Activated CD8-positive, alpha-beta T cell treated with anti-CD3 and anti-CD28 coated beads for 36 hours (primary cell): ENCODE measurements at places on chromosomes 12 and 14. TPM values are rescaled to one million over a fixed set of nuclear protein-coding genes. Genes with fewer than 3 reads are reported as not detected.
A peak's percentile ranks its signal among the peaks of the same experiment; 100 is the strongest.

The LRRC10 gene
- not detected for total RNA-seq

DNA sequence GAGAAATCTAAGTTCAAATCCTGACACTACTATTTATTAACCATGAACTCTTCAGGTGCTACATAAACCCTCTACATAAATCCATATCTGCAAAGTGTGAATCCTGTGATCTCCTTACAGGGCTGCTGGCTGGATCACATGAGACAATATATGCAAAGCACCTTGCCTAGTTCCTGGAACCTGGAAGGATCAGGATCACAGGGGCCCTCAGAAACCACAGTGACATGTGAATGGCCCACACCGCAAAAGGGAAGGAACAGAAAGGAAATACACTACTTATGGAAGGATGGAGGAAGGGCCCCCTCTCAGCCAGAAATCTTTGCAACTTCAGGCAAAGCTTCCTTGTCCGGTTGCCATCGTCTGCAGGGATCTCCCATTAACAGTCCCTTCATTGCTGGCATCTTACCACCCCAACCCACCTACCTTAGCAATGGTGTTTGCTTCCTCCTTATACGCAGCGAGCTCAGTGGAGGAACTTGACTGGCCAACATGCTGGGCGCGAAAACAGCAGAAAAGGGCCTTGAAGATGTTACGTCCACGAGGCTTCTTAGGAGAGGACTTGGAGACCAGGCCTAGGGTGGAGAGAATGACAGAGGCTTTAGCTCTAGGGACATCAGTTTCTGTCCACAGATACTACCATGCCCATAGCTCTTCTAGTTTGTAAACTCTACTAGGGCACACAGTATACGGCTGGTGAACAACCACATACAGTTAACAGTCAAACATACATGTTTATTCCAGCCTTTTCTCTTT lies 10.7 kb upstream of the AVIL start:
- DNase-seq = no peak

- no peak for DNase-seq
These were observed 254.7 kb upstream of the TBX3 start for GRCh38 chr12:114938487-114939210.

GRCh38 chr14:104658325-104658712 lies 31.1 kb upstream of the INF2 start:
- no peak for DNase-seq

- no peak for DNase-seq
These were observed 868.8 kb upstream of the TMEM132C start for GRCh38 chr12:127398016-127398710.

- peak; percentile 62 for DNase-seq
These were observed 29.7 kb upstream of the NR2C1 start for GRCh38 chr12:95102916-95103671.

The OVCH1 gene
- total RNA-seq = not detected

GRCh38 chr14:54177019-54177418 lies 219.8 kb upstream of the CDKN3 start:
- no peak for DNase-seq

DNA sequence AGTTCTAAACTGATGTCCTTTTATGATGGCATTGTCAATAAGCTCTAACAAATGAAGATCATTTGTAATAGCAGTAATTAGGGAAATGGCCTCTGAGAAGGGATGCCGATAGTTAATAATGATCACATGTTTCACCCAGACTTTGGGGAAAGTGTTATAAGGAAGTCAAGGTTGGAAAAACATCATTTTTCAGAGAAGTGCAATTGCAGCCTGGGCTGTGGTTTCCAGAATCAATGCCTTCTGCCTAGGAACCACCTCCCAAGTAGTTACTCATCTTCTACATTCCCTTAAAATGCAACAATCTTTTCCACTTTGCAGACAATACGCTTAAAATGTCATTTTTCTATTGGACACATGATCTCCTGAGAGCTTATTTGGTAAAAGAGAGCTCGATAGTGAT lies 879 bp downstream of the EDDM3A start:
- DNase-seq = no peak

DNA sequence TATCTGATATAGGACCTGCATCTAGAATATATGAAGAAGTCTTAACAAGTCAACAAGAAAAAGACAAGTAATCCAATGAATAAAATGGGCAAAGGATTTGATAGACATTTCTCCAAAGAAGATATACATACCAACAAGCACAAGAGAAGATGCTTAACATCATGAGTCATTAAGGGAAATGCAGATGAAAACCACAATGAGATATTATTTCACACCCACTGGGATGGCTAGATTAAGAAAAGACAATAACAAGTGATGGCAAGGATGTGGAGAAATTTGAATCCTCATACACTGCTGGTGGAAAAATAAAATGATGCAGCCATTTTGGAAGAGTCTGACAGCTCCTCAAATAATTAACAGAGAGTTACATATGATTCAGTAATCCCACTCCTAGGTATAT lies 502.6 kb downstream of the FUT8 start:
- DNase-seq = no peak

DNA sequence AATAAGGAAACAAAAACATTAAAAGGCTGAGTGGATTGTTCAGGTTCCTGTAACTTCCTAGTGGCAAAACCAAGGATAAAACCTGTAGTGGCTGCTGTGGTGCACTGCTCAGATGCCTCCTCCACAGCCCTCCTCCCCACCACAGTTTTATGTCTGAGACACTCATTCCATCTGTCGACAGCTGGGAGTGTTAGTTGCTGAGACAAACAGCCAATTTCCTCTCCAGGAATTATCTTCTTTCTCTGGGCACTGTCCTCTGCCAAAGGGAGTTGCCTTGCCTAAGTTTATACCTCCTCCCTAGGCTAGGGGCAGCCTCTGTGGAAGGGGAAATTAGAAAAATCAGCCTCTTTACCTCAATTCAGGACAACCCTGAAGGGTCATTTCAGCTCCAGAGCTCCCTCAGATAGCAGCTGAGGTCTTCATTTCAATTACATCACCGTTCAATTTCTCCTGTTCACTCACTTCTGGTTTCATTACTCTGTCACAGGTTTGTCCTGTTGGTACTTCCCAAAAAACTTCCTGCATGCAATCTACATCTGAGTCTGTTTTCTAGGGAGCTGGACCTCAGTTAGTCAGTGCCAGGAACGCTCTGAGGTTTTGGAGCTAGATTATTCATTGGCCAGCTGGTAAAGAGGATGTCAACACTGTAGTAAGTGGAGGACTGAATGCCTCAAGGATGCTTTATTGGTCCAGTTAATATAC lies 74.9 kb upstream of the ATP2B1 start:
- no peak for DNase-seq

The HOXC4 gene
- total RNA-seq = 1.2 TPM

The GUCY2C gene
- not detected for total RNA-seq

- DNase-seq = no peak
These were observed 51.4 kb downstream of the MRPL42 start for GRCh38 chr12:93518725-93519124.

- no peak for DNase-seq
These were observed 163.0 kb downstream of the ATP23 start for GRCh38 chr12:58104351-58104755.

DNA sequence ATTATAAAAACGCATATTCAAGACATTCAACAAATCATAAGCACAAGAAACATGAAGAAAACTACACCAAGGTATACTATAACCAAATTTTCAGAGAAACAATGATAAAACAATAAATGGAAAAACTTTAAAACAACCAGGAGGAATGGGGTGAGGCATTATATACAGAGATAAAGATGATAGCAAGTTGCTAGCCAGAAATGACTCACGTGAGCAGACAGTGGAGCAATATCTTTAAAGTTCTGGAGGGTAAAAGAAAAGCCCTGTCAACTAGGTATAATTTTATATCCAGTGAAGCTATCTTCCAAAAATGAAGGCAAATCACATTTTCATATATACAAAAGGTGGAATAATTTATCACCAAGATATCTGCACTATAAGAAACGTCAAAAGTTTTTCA lies 97.8 kb upstream of the PCED1B start:
- DNase-seq = no peak

- no peak for DNase-seq
These were observed 25.2 kb downstream of the NGB start for GRCh38 chr14:77245820-77246219.

- DNase-seq = no peak
These were observed 101.8 kb downstream of the LMO3 start for GRCh38 chr12:16504200-16504599.

The RASSF9 gene
- not detected for total RNA-seq

DNA sequence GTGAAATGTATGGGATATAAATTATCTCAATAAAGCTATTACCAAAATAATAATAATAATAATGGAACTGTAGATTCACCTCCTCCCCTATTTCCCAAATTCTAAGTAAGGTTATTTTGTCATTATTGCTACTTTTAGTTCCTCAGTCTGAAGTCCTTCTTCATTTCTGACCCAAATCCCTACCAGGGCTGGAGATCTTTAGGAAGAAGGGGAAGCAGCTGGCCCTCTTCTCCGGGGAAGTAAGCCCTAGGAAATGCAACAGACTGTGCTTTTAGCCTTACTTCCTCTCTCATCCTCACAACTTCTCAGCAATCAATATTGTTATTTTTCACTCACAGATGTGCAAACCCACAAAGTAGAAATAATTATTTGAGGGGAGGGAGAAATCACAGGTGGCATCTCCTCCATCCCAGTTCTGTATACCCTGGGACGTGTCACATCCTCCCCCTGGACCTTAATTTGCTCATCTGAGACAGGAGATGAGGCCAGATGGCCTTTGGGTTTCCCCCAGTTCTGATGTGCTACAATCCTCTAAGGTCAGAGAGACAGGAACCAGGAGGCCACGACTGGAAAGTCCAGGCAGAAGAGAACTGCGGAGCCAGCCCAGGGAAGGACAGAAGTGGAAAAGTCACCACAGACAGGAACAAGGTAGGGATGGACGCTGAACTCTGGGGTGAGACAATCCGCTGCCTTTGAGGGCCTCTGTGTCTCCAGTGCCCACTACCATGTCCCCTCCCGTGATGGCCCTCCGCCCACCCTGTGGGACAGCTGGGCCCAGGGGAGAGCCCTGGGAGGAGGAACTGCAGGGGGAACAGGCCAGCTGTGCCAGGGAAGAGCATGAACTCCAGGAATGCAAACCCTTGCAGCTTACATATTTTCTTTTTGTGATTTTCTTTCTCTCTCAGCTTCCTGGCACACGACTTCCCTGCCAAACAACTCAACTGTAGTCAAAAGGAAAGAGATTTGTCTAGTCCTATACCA lies 10.6 kb upstream of the TNFRSF1A start:
- no peak for DNase-seq

DNA sequence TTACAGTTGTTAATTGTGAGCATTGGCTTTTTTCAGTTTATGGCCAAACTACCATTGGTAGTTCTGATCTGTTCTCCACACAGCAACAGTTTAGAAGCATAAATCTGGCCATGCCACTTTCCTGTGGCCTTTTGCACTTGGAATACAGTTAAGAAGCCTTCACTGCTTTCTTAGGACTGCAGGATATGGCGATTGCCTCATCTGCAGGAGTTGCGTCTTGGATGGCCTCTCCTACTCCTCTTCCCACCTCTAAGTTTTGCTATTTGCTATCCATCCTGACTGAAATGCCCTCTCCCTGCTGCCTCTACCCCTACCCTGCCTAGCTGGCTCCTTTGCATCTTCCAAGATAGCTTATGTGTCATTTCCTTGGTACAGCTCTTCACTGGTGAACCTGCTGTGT lies 12.8 kb upstream of the BMAL2 start:
- no peak for DNase-seq
